ENCODE measurements at places on chromosomes 1 and 21.

DNA sequence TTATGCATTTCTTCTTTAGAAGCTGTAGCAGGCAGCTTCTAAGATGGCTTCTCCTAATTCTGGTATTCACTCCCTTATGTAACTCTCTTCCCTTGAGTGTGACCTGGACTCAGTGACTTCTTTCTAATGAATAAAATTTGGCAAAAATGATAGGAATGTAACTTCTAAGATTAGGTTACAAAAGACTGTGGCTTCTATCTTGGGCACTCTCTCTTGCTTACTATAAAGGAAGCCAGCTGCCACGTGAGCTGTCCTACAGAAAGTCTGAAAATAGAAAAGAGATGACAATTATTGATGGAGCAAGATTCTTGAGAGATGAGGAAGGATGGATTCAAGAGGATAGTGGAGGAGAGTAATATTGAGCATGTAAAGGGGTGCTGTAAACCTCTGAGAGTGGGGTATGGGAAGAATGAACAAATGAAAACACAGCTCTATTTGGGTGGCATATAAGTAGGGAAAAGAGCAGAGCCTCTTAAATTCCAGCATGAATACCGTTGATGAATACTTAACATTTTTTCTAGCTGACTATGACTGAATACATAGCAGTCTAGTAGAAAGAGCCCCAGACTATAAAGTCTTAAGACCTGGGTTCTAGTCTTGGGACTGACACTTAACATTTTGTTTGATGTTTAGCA, 5.5 kb downstream of the TSEN15 start:
- DNase-seq = no peak

GRCh38 chr1:93353286-93353685, 7.6 kb downstream of the DR1 start:
- DNase-seq = no peak

DNA sequence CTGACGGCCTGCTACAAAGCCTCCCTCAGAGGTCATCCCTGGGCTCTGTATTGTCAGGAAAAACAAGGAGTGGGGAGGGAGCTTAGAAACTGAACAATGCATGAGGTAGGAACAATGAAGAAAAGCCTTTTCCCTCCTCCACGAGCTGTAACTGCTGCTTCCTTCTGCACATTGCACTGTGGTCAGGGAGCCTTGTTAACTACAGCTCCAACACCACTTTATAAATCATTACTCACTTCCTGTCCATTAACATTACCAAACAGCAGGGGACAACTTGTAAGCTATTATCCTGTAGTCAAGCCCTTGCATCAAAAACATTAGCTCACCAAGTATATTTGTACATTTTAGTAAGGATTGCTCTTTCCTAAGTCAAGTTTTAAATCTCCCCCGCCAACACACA, 336.0 kb upstream of the NR5A2 start:
- DNase-seq = no peak

GRCh38 chr1:33930346-33931110, 66.6 kb downstream of the HMGB4 start:
- no peak for DNase-seq

GRCh38 chr1:156497078-156497742, 3.4 kb downstream of the MEF2D start:
- no peak for DNase-seq

DNA sequence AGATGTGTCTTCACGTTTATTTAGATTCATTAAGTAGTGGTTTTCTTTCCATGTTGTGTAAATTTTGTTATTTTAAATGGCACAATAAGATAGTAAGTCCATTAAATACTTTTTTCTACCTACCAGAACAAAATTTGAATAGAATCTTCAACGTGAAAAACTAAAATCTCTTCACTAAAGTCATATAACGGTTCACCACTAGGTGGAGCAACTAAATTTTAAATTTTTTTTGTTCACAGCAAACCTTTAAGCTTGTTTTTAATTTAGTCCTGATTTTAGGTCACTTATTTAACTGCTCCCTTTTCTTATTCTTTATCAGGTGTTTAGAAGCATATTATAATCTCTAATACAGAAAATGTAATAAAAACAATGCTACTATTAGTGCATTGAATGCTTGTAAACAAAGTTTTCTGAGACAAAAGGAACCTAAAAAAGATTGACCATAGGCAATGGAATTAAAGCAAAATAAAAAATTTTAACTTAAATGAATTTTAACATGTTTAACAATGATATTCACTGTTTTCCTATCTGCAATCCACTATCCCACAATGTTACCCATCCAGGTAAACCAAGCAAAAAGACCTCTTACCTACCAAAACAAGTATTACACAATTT, 28.3 kb upstream of the PKN2 start:
- DNase-seq = no peak

DNA sequence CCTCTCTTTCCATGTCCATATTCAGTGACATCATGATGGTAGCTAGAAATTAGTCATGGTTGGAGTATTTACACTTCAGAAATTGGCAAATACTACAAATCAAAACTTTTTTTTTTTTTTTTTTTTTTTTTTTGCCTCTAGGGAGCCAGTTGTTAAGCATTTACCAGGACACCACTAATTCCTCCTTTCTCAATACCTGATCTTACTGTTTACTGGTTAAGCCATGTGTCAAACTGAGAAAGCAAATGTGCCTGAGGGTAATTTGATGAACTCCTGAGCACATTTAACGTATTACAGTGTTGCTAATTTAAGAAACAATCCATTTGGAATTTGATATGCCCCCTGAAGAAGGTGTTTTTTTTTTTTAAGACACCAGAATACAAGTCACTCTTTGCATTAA, 94.4 kb downstream of the DNM3 start:
- no peak for DNase-seq

DNA sequence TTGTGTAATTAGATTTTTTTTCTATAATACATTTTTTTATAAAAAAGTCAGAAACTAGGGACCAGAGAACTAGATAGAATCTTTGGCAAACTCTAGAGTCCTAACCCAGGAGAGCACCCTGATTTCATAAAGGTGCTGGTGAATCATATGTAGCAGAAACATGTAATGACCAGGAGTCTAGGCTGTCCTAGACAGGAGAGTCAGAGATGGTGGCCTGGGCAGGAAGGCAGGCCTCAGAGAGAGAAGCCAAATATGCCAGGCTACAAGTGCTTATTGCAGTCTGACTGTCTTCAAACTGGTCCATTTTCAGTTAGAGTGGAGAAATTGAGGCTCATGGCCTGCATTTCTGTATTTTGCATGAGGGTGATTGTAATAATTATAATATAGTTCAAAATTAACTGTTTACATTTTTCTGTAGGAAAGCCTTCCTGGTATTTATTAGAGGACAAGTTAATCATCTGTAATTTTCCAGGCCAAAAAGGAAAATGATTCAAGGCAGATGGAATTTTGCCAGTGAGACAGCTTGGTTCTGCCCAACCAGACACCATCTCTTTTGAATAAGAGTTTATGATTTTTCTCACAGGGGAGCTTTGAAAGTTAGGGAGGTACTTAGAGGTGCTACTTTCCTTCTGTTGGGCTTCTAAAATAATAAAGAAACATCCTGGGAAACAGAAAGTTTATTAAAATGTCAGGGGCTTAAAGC, 129.8 kb downstream of the S1PR1 start:
- no peak for DNase-seq

DNA sequence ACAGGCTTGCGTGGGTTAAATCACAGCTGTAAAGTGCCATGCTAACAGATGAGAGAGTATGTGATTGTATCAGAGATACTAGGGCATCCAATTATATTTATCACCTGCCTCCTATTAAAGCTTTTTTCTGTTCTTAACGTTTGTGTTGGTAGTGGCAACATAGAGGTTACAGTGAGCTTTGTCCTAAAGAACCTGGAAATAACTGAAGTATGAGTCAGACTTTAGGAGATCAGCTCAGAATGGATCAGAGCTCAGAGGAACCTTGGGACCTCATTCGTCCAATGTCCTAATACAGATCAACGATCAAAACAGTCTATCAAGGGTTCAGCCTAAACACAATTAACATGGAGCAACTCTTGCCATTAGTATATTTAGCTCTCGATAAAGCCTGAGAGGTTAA, 81.0 kb downstream of the RGS7 start:
- no peak for DNase-seq

DNA sequence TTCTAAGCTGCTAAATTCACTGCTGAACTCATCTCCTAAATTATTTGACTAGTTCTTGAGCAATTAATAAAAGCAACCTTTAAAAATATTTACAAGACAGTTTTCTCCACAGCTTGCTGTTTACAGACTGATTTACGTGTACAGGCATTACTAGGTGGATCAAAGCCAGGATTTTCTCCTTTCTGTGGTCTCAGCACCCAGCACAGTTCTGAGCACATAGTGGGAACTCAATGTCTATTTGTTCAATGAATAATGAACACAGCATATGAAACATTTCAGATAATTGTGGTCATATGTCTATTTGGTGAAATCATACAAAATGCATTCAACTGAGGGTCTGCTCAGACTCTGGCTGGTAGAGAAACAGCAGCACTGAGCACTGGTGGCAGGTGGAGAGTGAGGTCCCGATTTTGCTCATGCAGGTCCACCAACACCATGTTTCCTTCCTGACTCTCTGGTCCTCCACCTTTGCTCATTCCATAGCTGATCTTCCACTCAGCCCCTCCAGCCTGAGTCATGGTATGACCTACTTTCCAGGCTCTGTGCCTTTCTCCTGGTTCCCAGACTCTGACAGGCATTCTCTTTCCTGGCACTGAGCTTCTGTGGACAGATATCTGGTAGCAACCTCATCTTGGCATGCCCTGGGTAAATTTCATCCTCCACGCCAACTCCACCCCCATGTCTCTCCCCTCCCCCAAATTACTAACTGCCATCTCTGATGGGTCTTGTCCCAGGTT, 311.3 kb downstream of the TGFB2 start:
- DNase-seq = no peak

DNA sequence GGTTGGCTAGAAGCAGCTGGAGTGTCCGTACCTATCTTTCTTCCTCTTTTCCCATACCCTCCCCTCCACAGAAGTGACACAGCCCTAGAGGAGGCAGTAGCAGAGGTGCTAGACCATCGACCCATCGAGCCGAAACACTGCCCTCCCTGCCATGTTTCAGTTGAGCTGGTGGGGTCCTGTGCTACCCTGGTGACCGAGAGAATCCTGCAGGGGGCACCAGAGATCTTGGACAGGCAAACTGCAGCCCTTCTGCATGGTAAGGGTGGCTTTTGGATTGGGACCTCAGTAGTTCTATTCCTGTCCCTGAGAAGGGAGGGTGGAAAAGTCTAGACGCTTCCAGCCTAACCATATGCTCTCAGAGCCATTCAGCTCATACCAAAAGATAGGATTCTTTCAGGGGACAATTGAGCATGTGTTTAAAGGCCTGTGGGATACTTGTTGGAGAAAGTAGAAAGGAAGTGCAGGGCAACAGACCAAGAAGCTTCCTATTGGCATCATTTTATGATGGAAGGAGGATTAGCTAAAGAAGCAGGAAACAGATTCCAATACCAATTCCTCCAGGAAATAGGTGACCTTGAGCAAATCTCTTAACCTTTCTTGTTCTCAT, 11.7 kb upstream of the BNIPL start:
- peak; percentile 87 for DNase-seq

GRCh38 chr1:210792250-210793102, 341.5 kb downstream of the KCNH1 start:
- no peak for DNase-seq

GRCh38 chr1:95554408-95554807, 320.4 kb downstream of the RWDD3 start:
- no peak for DNase-seq

DNA sequence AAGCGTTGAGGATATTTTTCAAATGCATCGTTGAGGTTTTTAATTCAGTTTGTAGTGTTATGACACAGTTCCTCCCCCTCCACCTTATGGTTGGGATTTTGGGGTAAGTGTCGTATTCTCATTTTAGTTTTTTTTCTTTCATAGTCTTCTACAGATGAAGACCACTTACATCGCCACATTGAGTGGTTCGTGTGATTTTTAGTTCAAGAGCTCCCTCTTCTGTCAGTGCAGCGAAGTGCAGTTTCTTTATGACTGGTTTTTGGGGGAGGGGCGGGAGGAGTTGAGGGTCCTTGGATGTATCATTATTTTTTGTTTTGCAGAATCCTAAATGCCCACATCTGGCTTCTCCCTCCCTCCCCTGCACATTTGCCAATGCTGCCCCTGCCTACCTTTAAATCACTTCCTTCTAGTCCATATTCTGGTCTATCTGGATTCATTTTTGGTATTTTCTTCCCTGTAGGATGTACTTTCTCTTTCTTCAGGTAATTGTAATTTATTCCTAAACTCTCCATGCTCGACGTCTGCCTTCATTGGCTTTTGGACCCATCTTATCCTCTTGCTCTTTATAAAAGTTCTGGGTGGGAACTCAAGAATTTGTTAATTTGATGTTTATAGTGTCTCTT, 433.1 kb downstream of the CAMTA1 start:
- no peak for DNase-seq

- DNase-seq = no peak
Measured at GRCh38 chr1:36080236-36080635, 3.7 kb upstream of the TEKT2 start.

- no peak for DNase-seq
Measured at GRCh38 chr1:247173431-247173830, 1.6 kb upstream of the ZNF124 start.

DNA sequence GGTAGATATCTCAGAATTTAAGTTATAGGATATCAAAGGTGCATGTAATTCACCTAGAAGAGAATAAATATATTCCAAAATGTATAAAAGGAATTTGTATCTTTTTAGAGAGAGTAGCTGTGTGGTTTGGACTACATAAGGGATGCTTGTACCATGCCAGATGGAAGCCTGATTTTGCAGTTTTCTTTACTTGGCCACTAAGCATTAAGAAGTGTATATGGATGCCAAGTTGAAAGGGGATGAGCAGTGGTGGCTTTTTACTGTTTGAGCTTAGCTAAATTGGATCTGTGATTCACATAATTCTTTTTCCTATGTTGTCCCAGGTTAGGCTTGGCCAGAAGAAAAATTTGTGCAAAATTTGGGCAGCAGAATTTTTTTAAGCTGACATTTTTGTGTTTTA, 43.5 kb upstream of the TTLL7 start:
- DNase-seq = no peak

- DNase-seq = no peak
Measured at GRCh38 chr1:193068013-193068412, 8.6 kb downstream of the RO60 start.

DNA sequence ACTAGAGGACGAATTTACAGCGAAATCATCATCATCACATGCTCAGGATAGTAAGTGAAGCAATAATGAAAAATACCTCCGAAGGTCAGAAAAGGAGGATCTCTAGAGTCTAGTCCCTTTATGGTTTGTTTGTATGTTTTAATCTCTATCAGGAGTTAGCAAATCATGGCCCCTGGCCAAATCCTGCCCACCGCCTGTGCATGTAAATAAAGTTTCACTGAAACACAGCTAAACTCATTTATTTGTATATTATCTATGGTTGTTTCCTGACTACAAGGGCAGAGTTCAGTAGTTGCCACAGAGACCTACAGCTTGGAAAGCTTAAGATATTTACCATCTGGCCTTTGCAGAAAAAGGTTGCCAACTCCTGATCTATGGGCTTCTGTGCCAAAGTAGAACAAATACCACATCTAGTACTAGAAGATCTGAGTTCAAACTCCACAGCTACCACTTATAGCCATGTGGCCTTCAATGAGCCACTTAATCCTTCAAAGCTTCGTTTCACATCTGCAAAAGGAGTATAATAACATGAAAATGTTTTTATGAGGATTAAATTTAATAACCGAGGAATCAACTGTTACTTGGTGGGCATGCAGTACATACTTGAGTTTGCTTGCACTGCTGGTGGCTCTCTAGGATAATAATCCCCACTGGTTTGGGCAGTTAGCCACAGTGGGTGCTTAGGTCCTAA, 94.0 kb upstream of the KIF26B start:
- no peak for DNase-seq
